Stomach (tissue), 19 donors: ENCODE measurements at places on chromosomes 7 and 10.

- DNase-seq, result no peak
Measured at GRCh38 chr10:45460235-45460878, 86.3 kb downstream of the ALOX5 start.

DNA sequence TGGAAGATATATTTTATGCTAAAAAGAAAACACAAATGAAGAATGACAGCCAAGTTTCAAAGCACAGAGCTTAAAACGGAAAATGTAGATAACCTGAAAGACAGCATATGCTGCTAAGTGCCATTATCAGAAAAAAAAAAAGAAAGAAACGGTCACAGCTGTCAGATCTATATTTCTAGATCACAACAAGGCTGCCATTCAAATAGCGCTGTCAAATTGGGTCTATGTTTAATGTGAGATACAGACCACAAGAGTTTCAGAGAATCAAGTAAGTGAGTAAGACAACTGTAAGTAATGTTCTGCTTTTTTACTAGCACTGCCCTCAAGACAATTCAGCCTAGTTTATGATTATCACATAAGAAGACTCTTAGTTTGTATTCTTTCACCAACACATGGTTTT, 66.1 kb upstream of the RNF148 start:
- DNase-seq, result no peak

GRCh38 chr10:119030421-119031250, 1.1 kb downstream of the NANOS1 start:
- DNase-seq, result peak; percentile 80

DNA sequence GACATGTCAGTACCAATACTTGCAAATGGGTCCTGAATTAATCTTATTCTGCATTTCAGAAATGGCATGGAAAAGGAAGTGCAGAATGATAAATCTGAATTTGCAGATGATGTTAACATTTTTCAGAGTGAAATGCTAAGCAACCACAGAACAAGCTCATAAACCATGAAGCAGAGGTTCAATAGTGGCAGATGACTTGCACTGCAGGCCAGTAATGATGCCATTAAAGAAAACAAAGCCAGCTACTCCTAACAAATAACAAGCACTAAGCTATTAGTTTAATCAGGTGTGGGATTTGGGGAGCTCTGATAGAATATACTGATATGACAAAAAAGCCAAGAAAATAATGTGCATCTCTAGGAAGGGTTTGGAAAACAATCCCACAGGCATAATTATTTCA, 85.4 kb downstream of the FAM13C start:
- DNase-seq, result peak; percentile 22

GRCh38 chr7:5425507-5426225, 2.0 kb upstream of the TNRC18 start:
- DNase-seq, result peak; percentile 95

GRCh38 chr7:145143685-145144084, 307.8 kb upstream of the TPK1 start:
- DNase-seq, result no peak

GRCh38 chr10:90484518-90484917, 373.3 kb downstream of the HTR7 start:
- DNase-seq, result no peak
